Small intestine (tissue), 16 donors: ENCODE measurements at places on chromosomes 4 and X. TPM values are rescaled to one million over a fixed set of nuclear protein-coding genes. Genes with fewer than 3 reads are reported as not detected.

Gene ZNF41
- polyA plus RNA-seq: 7.2 TPM

DNA sequence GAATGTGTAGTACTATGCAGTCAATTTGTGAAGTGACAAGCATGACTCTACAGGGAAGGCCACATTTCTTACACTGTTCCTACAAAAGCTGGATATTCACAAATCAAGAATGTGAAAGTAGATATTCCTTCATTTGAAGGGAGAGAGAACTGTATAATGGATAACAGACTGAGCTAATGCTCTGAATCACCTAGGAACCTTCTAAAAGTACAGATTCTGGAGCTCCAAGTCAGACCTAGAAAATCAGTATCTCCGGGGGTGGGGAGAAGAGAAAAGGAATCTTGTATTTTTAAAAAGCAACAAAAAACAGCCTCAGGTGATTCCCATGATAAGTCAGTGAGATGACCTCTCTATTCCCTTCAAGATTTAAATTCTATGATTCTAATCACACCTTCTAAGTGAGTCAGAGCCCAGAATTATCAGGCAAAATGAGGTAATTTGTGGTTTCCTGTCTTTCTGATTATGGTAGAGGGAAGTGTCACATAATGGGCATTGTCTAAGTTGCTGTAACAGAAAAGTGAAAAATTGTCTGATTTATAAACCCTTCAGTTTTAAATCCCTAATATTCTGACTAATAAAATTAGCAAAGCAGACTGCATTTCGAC lies 80.9 kb downstream of the IL21 start:
- no peak for DNase-seq

DNA sequence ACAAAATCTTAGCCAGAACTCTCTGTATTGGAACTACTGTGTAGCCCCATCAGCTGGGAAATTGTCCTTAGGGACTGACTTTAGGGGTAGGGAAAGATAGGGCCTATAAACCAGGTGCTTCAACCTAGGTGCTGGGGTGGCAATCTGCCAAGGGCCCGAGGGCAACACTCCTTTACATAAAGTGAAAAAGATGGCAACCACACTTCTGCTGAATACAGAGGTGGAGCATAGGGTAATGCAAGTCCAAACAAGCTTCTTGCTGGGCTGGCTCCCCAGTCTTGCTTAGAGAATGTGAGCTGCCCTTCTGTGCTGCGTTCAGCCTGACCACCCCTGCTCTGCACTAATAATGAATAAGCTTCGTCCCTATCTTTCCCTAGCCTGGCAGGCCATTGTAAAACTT lies 9.8 kb downstream of the ZBTB33 start:
- no peak for DNase-seq

DNA sequence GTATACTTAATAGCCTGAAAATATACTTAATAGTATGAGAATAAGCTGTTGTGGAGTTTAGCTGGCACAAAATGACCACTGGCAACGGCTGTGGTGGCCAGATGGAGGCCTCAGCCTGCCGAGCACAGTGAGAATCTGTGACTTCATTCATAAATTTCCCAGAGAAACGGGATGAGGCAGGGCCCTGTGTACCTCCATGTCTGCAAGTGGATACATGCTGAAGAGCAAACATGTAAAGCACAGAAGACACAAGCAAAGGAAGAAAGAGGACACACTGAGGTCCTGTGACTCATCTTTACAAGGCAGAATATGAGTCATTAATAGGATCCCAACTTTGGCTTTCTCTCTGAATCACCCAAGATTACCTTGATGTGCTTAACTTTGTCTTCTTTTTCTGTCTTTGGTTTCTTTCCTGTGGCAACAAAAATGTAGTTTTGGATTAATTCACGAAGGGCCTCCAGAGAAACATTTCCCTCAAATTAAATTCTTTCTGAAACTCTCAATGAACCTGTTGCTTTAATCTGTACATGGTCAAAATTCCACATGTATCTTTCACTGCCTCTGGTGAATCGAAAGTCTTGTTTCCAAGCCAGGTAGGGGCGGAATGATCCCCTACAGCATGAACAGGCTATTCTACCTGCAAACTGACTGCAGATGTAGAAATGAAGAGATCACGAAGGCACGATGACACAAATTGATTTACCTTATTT lies 56.4 kb downstream of the IRF2 start:
- no peak for DNase-seq
